ENCODE measurements at places on chromosomes 1 and 21.
A peak's percentile ranks its signal among the peaks of the same experiment; 100 is the strongest.

DNA sequence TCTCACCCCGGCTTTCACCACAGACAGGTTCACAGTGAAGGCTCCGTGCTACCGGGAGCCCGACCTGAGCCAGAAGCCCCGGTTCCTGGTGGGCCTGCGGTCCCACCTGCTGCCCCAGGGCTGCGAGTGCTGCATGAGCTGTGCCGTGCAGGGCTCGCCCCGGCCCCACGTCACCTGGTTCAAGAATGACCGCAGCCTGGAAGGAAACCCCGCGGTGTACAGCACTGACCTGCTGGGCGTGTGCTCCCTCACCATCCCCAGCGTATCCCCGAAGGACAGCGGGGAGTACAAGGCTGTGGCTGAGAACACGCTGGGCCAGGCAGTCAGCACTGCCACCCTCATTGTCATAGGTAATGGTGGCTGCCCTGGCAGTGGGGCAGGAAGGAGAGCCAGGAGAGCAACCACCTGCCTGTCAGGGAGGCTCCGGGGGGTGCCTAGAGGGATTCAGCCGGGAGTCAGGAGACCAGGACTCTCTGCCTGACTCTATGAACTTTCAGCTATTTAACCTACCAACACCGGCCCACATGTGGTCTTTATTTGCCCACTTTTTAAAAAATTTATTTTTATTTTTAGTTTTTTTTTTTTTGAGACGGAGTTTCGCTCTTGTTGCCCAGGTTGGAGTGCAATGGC lies 36.4 kb downstream of the IGFN1 start:
- DNase-seq, result peak; percentile 23

DNA sequence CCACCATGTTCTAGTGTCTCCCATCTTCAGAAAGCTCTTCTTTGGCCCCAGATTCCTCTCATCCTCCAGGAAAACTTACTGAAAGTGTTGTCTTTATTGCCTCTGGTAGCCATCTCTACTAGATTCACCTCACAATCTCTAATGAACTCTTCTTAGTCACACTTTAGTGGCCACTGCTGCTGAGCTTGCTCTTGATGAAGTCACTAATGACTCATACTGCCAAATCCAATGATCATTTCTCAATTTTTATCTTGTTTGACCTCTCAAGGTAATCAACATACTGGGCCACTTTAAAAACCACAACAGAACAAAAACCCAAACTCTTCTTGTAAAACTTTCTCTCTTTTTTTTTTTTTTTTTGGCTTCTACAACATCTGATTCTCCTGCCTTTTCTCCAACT lies 196.4 kb downstream of the LHX8 start:
- no peak for DNase-seq

DNA sequence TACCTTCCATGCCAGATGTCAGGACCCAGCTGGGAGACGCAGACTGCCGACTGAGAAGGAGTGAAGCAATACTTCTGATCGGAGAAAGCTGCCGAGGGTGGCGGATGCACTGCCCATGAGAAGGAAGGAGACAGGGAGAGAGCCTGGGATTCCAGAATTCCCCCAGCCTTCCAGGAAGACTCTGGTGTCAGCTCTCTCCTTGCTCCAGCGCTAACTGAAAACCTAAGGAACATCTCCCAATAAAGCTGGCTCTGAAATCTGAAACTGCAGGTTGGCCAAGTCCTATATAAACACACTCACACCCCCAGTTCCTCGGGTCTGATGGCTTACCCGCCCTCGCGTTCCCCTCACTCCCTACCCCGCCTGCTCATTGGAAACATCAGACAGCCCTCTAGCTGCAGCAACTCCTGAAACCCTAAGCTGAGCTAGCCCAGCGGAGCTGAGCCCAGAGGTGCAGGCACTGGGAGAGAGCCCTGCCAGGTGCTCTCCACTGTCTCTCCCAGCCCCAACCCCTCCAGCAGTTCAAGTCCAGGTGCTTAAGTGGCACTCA lies 52.3 kb downstream of the PLEKHA6 start:
- DNase-seq, result no peak

- DNase-seq, result no peak
Observed at GRCh38 chr1:10031461-10031860, 1.3 kb upstream of the UBE4B start.

- no peak for DNase-seq
Observed at GRCh38 chr21:41368735-41369104, 6.9 kb downstream of the MX2 start.

- peak; percentile 78 for DNase-seq
Observed at GRCh38 chr1:2979191-2980072, 41.8 kb upstream of the ACTRT2 start.

- no peak for DNase-seq
Observed at GRCh38 chr1:12173041-12173509, 6.3 kb downstream of the TNFRSF1B start.

DNA sequence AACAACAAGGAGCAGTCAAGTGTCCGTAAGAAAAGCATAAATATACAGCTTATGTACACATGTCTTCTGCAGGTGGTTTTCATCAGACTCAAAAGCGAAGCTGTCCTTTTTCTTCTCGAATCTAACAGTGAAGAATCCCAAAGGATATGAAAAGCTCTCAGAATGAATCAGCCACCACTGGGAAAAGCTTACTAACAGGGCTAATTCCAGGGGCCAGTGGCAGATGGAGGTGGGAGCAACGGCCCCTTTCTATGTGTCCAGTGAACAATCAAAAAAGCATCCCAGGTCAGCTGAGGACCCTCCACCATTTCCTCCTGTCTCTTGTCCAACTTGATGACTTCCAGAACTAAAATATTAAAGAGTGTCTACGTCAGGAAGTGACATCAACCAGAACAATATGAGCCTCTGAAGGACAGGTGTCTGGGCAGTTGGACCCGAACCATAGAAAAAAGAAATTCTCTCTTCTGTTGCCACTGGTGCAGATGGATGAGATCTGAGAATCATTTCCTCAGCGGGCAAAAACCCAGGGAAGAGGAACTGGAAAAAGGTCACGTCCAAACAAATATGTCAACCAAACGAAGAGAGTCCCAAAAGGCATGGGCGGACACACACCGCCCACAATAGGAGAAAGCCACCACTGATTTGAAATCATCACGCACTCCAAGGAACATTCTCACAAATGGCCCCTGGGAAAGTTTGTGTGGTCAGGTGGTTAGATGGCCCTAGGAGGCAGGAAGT lies 70.4 kb upstream of the TIAM1 start:
- DNase-seq, result no peak

DNA sequence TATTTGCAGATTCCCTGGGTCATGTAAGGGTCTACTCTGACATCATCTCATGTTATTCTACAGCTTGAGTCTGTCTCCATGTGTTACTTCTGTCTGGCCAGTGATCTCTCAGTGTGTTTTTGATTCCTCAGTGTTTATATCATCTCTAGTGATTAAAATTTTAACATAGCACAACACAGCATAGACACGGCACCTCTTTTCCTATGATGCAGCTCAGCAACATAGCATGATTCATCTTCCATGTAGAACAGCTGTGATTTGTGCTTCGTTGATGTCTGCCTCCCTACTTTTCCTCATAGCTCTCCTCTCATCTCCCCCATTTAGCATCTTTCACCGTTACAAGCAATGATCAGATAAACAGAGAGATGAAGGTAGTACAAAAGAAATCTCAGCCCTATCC lies 163.9 kb upstream of the DPT start:
- DNase-seq, result no peak

DNA sequence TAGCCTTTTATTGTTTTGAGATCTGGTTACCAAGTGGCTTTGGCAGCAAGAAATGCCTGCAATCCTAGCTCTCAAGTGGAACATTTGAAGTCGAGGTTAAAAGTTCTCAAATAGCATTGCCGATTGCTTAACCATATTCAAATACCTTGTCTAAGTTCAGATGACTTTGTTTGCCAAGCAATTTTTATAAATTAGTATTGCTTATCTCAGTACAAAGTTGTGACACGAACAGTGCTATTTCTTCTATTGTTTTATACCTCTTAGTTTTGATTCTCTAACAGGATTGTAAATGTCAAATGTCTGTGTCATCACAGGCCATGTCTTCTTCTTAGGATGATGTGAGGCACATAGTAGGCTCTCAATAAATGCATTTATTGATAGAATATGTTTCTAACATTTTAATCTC lies 633.3 kb downstream of the PTPRC start:
- no peak for DNase-seq

- DNase-seq, result no peak
Observed at GRCh38 chr21:28336314-28336713, 656.4 kb downstream of the LTN1 start.

DNA sequence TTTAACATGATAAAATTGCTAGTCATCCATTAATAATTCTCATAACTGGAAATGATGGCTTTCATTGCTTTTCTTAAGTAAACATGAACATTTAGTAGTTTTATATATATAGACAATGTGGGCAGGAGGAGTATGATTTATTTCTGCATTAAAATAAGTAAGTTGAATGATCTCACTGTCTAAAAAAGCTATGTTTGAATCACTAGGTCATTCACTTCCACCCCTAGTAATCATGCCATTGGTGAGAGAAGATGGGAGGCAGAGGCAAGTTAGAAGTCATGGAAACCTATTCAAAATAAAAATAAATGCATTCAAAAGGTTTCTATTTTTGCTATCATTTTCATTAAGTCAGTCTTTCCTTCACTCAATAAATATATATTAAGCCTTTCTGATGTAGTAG lies 226.4 kb downstream of the DUSP10 start:
- no peak for DNase-seq

DNA sequence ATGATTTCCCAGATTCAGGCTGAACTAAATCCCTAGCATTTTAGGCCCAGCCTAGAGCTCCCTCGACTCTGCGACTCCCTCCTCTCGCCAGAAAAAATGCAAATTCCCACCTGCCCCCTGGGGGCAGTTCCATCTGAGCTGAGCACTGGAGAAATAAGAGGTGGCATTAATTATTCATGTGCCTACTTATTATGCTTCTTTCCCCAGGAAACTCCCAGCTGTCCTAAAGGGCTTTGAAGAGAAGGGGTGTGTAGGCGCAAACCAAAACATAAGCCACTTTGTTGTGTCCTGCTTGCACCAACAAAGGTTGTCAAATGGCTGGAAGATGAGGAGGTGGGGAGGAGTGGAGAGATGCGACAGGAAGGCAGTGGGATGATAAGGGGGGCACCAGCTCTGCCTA lies 41.4 kb upstream of the GOLT1A start:
- no peak for DNase-seq

- DNase-seq, result no peak
Observed at GRCh38 chr1:48726139-48726538, 50.6 kb downstream of the BEND5 start.

- DNase-seq, result no peak
Observed at GRCh38 chr1:54499360-54500106, 48.5 kb upstream of the ACOT11 start.

DNA sequence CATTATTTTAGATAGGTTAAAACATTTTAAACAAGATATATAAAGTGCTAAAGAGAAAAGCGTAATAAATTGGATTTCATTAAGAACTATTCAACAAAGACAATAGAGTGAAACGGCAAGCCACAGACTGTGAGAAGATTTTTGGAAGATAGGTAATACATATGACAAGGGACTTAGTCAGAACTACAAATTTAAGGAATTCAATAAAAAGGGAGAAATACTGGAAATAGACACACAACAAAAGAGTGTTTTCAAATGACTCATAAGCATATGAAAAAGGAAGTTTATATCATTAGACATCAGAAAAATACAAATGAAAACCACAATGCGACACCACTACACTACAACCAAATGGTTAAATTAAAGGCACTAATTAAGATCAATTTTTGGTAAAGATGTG lies 90.5 kb downstream of the GDAP2 start:
- no peak for DNase-seq

DNA sequence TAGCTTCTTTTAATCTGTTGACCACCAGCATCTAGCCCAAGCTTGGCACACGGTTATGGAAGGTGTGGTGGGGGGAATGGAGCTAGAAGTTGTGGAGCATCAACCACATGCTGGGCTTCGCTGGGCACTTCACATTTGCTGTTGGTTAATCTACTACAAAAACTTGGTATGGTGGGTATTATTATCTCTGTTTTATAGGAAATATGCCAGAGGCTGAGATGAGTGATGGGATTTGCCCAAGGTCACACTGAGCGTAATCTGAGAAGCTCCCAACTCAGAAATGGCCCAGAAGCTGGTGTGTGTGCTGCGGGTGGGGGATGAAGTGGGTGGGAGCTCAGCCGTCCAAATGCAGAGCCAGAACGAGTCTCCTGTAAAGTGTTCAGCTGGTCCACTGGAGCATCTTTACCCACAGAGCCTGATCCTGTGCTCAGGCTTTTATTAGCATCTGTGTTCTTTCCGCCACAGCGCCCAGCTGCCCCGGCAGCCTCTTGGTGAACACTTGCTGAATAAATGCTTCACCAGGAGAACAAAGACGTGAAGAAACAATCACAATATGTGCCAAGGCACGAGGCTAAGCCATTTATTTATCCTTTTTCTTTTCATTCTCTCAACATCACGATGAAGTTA lies 98.6 kb upstream of the JUN start:
- no peak for DNase-seq
